ENCODE measurements at places on chromosomes 3 and 15. TPM values are rescaled to one million over a fixed set of nuclear protein-coding genes. Genes with fewer than 3 reads are reported as not detected.

GRCh38 chr3:8816106-8816505 is 46.7 kb upstream of the OXTR start:
- no peak for DNase-seq

DNA sequence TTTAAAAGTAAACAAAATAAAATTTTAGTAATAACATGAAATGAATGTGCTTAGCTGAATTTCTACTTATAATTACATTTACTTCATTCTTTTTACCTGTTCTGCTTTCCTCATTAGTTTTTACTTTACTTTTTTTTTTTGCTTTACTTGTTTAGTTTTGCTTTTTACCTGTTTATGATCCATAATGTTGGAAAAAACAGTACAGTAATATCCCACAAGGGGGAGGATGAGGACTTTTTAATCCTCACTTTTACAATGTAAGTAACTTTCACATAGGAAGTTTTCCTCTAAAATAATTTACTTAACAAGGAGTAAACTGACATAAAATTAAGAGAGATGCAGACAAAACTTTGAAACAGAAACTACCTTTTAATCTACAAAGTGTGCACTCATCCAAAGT is 268.7 kb downstream of the TBC1D5 start:
- no peak for DNase-seq

GRCh38 chr3:14771593-14772497 is 46.9 kb upstream of the FGD5 start:
- DNase-seq = peak; percentile 53

- no peak for DNase-seq
These were observed 501.5 kb downstream of the ROBO2 start for GRCh38 chr3:77541203-77541922.

GRCh38 chr15:90412356-90413194 is 24.5 kb downstream of the IQGAP1 start:
- DNase-seq = no peak

DNA sequence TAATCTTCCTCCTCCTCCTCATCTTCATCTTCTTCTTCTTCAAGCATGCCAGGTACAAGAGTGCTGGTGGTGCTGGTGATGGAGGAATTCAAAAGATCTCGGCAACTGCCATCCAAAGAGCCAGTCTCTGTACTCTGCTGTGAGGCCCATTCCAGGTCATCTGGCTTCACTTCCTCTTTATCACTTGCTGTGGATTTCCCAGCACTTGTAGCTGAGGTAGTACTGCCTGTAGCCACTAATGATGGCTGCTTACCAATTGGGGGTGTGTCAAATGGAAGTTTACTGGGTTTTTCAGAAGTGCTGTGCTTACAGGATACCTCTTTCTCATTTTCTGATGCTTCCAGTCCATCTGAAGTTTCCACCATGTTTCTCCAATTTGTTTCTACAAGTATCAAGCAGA is 28.8 kb upstream of the SHC4 start:
- DNase-seq = no peak

- no peak for DNase-seq
These were observed 22.5 kb downstream of the RIOX2 start for GRCh38 chr3:97949743-97950142.

DNA sequence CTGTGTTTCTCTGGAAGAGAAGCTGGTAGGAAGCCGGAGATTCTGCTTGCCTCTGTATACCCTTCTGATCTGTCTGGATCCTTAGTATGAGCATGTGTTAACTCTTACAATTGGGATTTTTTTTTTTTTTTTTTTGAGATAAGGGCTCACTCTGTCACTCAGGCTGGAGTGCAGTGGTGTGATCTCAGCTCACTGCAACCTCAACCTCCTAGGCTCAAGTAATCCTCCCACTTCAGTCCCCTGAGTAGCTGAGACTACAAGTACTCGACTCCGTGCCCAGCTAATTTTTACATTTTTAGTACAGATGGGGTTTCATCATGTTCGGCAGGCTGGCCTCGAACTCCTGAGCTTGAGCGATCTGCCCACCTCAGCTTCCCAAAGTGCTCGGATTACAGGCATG is 44.5 kb downstream of the RPN1 start:
- DNase-seq = no peak

- DNase-seq = no peak
These were observed 26.3 kb downstream of the BLM start for GRCh38 chr15:90743407-90743806.

DNA sequence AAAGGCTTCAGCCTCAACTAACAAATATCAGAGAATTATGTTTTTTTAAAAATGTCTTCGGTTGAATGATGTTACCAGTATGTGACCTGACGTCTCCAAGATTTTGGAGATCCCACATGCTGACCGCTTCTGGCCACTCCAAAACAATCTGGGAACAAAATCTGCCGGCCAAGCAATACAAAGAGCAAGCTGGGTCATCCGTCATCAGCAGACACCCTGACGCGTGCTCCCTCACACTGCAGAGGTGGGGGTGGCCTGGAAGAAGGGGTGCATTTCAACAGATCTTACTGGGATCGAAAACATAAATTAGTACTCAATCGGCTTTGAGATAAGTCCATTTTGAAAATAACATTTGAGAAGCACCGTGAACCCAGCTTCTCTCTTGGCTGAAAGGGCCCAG is 33.6 kb downstream of the HES1 start:
- DNase-seq = no peak

DNA sequence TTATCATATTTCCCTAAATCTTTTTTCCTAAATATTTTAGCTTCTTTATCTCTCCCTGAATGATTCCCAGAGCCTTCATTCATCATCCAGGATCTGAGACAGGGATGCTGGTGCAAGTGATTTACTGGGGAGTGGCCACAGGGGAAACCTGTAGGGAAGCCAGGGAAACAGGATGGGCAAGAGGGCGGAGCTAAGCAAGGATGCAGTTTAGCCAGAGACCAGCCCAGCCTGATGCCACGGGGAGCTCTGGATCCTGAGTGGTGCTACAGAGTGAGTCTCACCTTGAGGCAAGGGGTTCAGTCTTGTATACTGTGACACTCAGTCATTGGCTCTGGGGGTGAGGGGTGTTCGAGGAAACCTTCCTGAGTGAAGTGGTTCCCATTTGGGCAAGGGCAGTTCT is 39.7 kb upstream of the LRRFIP2 start:
- no peak for DNase-seq

DNA sequence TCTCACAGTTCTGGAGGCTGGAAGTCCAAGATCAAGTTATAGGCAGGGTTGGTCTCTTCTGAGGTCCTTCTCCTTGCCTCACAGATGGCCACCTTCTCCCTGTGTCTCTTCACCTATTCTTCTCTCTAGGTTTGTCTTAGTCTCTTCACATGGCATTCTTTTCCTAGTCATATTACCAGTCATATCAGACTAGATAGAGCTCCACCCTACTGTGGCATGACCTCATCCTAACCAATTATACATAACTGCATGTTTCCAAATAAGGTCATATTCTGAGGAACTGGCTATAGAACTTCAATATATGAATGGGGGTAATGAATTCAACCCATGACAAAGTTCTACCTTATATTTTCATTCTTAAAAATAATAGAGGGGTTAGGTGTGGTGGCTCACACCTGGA is 196.4 kb upstream of the UBE3A start:
- no peak for DNase-seq

DNA sequence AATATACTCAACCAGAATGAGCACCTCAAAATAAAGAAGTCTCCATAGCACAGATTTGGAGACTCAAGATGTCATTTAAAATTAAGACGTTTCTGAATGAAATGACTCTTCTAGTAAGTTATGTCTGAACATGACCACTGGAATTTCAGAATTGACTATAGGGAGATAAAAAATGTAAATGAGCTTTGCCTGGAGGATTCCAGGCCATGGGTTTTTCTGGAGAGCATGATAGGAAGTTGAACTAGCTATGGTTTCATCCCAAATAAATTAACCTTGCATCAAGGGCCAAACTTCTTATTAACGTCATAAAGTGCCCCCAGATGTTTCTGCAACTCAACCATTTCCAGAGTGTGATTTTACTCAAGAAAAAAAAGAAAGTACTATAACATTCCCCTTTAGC is 222.6 kb upstream of the NR2F2 start:
- no peak for DNase-seq

GRCh38 chr15:31135523-31135922 is 34.0 kb upstream of the TRPM1 start:
- no peak for DNase-seq

GRCh38 chr3:32643816-32644215 is 41.2 kb upstream of the CNOT10 start:
- no peak for DNase-seq

- DNase-seq = no peak
These were observed 16.8 kb downstream of the HEMK1 start for GRCh38 chr3:50585919-50586762.

GRCh38 chr3:157219215-157219614 is 59.3 kb upstream of the CCNL1 start:
- DNase-seq = no peak

- no peak for DNase-seq
These were observed 19.6 kb downstream of the NSUN3 start for GRCh38 chr3:94082391-94082937.

DNA sequence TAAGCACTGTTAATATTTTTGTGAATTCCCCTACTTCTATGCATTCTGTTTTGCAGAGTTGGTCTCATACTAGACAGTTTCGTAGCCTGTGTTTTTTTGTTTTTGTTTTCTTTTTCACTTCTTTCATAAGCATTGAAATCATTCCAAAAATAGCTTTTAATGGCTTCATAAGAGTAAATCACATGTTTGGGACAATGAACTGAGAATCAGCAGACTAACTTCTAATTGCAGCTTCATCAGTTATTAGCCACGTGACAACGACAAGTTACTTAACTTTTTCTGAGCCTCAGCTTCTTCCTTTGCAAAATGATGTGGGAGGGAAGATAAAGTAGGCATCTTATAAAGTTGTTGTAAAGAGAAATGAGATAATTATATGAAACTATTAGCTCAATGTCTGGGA is 124.8 kb downstream of the LIPC start:
- DNase-seq = no peak

- DNase-seq = no peak
These were observed 7.8 kb downstream of the SCAMP2 start for GRCh38 chr15:74865316-74865715.

- DNase-seq = no peak
These were observed 43.4 kb downstream of the C2CD4A start for GRCh38 chr15:62109982-62110851.

GRCh38 chr3:30161375-30161774 is 445.0 kb upstream of the TGFBR2 start:
- no peak for DNase-seq

DNA sequence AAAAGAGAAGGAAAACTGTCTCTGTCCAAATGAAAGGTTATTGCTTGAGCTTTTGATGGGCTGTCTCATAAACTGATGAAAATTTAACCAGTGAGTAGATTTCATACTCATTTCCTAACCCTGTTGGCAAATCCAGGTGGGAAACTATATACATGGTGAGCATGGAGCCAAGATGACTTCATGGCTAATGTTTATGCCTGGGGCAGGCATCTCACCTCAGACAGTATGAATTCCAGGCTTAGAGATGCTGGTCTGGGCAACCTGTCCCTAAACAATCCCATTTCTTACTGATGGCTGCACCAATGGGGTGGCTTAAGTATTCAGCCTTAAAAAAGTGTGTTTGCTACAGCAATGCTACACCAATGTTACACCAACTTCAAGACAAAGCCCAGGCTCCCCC is 58.1 kb downstream of the SLTM start:
- DNase-seq = no peak

GRCh38 chr3:61903931-61904657 is 342.7 kb downstream of the PTPRG start:
- DNase-seq = peak; percentile 17

- DNase-seq = no peak
These were observed 91.5 kb downstream of the ST6GAL1 start for GRCh38 chr3:187021748-187022402.

GRCh38 chr15:22866079-22866478 is 27.6 kb downstream of the NIPA2 start:
- no peak for DNase-seq

- DNase-seq = no peak
These were observed 43.5 kb upstream of the SLC6A11 start for GRCh38 chr3:10772271-10773161.

GRCh38 chr3:126945171-126945721 is 37.7 kb upstream of the PLXNA1 start:
- no peak for DNase-seq

- no peak for DNase-seq
These were observed 21.4 kb upstream of the PLSCR5 start for GRCh38 chr3:146626403-146627122.

- no peak for DNase-seq
These were observed 32.9 kb downstream of the MTHFS start for GRCh38 chr15:79863886-79864285.

- DNase-seq = no peak
These were observed 277.9 kb upstream of the RARB start for GRCh38 chr3:25150199-25150598.

ELP6 gene
- 7.9 TPM for total RNA-seq

WDR93 gene
- total RNA-seq = not detected

ZPLD1 gene
- total RNA-seq = not detected

SLC6A20 gene
- 11.3 TPM for total RNA-seq

SLCO2A1 gene
- total RNA-seq = 8.8 TPM

GMNC gene
- 0.09 TPM for total RNA-seq

CPN2 gene
- total RNA-seq = 0.09 TPM

PLA2G4E gene
- 0.06 TPM for total RNA-seq

HYAL3 gene
- total RNA-seq = 0.67 TPM

AP3B2 gene
- total RNA-seq = 2.9 TPM

GOLGA6D gene
- not detected for total RNA-seq

GOLGA8K gene
- total RNA-seq = 2.6 TPM

Data from pancreas (tissue), 10 donors.